ENCODE measurements at places on chromosomes 12 and 14. TPM values are rescaled to one million over a fixed set of nuclear protein-coding genes. Genes with fewer than 3 reads are reported as not detected.

Gene SCN8A
- 1.3 TPM for total RNA-seq

Gene ARID2
- 28.5 TPM for total RNA-seq

Gene GPRC5D
- total RNA-seq: not detected

Gene BHLHE41
- total RNA-seq: not detected

Gene NUP107
- total RNA-seq: 57.1 TPM

GRCh38 chr12:88411689-88412088, 168.6 kb downstream of the KITLG start:
- no peak overlapping the region for H3K4me3 ChIP-seq
- H3K27ac ChIP-seq: no peak overlapping the region
- no peaks in the 10 kb centered on the region for H3K36me3 ChIP-seq
- no peaks in the 10 kb centered on the region for H3K27me3 ChIP-seq

DNA sequence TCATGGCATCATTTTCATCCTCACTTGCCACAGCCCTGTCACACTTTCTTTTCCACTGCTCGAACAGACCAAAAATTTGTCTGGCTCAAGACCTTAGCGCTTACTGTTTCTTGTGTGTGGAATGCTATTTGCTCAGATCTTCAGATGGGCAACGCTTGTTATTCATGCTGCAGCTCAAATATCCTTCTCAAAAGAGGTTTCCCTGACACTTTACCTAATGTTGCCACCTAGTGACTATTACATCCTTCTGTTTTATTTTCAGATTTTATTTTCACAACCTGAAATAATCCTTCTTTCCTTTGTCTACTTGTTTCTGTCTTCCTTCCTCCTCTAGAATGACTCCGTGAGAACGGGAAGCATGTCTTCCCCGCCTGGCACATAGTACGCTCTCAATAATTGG, 5.6 kb downstream of the FBXO33 start:
- peak; percentile 47 for DNase-seq
- H3K27ac ChIP-seq: no peak overlapping the region
- no peaks in the 10 kb centered on the region for H3K27me3 ChIP-seq
- H3K4me3 ChIP-seq: no peak overlapping the region
- no peaks in the 10 kb centered on the region for H3K36me3 ChIP-seq

GRCh38 chr12:132596016-132596415, 14.4 kb downstream of the LRCOL1 start:
- peaks cover 31% of the 10 kb centered on the region for H3K4me1 ChIP-seq
- no peak for DNase-seq
- no peak overlapping the region for H3K27ac ChIP-seq
- H3K27me3 ChIP-seq: no peaks in the 10 kb centered on the region
- H3K4me3 ChIP-seq: no peak overlapping the region

DNA sequence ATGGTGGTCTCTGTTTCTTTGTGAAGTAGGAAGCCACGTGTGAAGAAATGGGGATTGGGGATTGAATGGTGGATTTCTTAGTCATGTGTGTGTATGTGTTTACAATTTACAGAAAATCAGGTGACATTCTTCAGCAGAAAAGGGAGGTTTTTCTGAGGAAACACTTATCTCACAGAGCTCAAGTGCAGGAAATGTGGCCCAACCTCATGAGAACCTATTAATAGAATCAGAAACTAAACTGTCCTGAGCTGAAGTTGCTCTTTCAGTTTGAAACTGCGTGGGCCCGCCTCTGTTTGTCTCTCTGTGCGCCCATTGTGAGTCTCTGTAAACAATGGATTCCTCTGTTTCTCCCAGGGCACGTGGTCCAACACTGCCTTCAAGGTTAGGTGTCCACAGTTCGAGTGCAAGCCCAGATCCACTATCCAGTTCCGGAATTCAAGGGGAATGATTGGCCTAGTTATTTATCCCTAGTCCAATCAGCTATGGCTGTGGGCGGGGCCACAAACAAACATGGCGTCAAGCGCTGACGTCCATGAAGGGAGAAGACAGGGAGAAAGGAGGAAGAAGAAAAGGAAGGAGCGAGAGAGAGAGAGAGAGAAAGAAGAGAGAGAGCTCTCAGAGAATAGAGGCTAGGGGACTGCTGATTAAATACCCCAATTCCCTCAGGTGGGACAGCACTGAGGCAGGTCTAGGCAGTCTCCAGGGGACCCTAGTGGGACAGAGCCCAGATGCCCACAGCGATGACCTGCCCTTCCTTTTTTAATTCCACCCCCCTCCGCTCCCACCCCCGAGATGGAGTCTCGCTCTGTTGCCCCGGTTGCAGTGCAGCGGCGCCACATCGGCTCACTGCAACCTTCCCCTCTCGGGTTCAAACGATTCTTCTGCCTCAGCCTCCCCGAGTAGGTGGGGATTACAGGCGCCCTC, 31.4 kb upstream of the C12orf76 start:
- H3K4me3 ChIP-seq: no peak overlapping the region
- H3K27ac ChIP-seq: peak overlapping the region; percentile 41
- H3K36me3 ChIP-seq: no peaks in the 10 kb centered on the region
- no peaks in the 10 kb centered on the region for H3K27me3 ChIP-seq
- no peaks in the 10 kb centered on the region for H3K4me1 ChIP-seq
- DNase-seq: peak; percentile 44

- H3K36me3 ChIP-seq: no peaks in the 10 kb centered on the region
- H3K27me3 ChIP-seq: no peaks in the 10 kb centered on the region
- no peaks in the 10 kb centered on the region for H3K4me1 ChIP-seq
- H3K4me3 ChIP-seq: no peak within 1 kb of the TSS
These were observed at the start of gene PTPRQ for GRCh38 chr12:80443974-80444666. Gene PTPRQ (plus strand): TSS chr12:80444235. CDS start chr12:80444346, 111 bp downstream.

All from stomach (tissue), 19 donors.